ENCODE measurements at places on chromosomes 11 and 22. TPM values are rescaled to one million over a fixed set of nuclear protein-coding genes. Genes with fewer than 3 reads are reported as not detected.

MS4A3 gene
- total RNA-seq: not detected

NPAS4 gene
- total RNA-seq: not detected

UPK3A gene
- not detected for total RNA-seq

MUC5B gene
- total RNA-seq: not detected

POU2AF2 gene
- not detected for total RNA-seq

OR52E8 gene
- not detected for total RNA-seq

TRIM29 gene
- not detected for total RNA-seq

PKNOX2 gene
- under 0.01 TPM for total RNA-seq

CYB5R2 gene
- 93.7 TPM for total RNA-seq

MISFA gene
- not detected for total RNA-seq

KDM4E gene
- not detected for total RNA-seq

LRRC55 gene
- total RNA-seq: not detected

CAPN5 gene
- total RNA-seq: 22.5 TPM

CYP2D6 gene
- not detected for total RNA-seq

POU2AF1 gene
- not detected for total RNA-seq

TST gene
- total RNA-seq: 55.8 TPM

RELA gene
- total RNA-seq: 28.8 TPM

ACRV1 gene
- not detected for total RNA-seq

TCIRG1 gene
- total RNA-seq: 151 TPM

PI4KA gene
- 61.1 TPM for total RNA-seq

SMARCB1 gene
- total RNA-seq: 121 TPM

ACTN3 gene
- total RNA-seq: under 0.01 TPM

OR10A2 gene
- total RNA-seq: not detected

FXYD6 gene
- not detected for total RNA-seq

UBTFL1 gene
- not detected for total RNA-seq

PIK3IP1 gene
- total RNA-seq: 26.4 TPM

OR5L1 gene
- not detected for total RNA-seq

All from myometrial cell (primary cell).